Activated naive CD4-positive, alpha-beta T cell treated with anti-CD3 and anti-CD28 coated beads, Interleukin-2, amount 50 U/mL, for 16 hours (primary cell): ENCODE measurements at places on chromosomes 4 and X.

DNA sequence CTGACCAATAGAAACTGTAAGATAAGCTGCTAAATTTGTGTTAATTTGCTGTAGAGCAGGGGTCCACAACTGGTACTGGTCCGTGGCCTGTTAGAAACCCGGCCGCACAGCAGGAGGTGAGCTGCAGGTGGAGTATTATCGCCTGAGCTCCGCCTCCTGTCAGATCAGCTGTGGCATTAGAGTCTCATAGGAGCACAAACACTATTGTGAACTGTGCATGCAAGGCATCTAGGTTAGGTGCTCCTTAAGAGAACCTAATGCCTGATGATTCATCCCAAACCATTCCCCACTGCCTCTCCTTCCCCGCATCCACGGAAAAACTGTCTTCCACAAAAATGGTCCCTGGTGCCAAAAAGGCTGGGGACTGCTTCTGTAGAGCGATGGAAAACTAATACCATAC, 19.7 kb downstream of the FBXW7 start:
- DNase-seq, result no peak

GRCh38 chr4:146333187-146333894, 119.0 kb downstream of the REELD1 start:
- DNase-seq, result peak; percentile 23

DNA sequence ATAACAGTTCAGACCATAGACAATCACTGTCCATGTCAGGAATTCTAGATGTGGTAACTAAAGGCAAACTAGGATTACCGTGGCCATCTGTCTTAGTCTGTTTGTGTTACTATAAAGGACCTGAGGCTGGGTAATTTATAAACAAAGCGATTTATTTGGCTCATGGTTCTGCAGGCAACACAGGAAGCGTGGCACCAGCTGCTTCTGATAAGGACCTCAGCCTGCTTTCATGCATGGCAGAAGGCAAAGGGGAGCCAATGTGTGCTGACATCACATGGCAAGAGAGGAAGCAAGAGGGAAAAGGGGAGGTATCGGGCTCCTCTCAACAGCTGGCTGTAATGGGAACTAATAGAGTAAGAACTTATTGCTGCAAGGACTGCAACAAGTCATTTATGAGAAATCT, 376.7 kb downstream of the GPM6A start:
- DNase-seq, result no peak

DNA sequence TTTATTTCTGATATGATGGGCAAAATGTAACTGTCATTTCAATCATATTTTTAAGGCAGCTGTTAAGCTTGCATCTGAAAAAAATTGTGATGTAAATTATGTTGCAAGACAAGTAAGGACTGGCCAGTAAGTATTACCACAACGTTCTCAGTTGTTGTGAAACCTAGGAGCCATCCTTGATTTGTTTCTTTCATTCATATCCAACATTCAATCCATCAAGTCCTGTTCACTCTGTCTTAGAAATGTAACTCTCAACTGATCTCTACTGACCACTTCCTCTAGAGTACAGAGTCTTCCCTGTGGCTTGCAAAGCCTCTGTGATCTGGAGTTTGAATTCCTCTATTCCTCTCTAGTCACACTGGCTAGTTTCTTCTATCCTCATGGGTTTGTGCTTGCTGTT, 161.4 kb upstream of the MAD2L1 start:
- DNase-seq, result no peak

GRCh38 chrX:151754641-151755215, 20.2 kb downstream of the CNGA2 start:
- no peak for DNase-seq

- DNase-seq, result no peak
These were observed 907 bp upstream of the ATP10D start for GRCh38 chr4:47484168-47484567.

- no peak for DNase-seq
These were observed 759.2 kb downstream of the DMD start for GRCh38 chrX:32451954-32452695.

DNA sequence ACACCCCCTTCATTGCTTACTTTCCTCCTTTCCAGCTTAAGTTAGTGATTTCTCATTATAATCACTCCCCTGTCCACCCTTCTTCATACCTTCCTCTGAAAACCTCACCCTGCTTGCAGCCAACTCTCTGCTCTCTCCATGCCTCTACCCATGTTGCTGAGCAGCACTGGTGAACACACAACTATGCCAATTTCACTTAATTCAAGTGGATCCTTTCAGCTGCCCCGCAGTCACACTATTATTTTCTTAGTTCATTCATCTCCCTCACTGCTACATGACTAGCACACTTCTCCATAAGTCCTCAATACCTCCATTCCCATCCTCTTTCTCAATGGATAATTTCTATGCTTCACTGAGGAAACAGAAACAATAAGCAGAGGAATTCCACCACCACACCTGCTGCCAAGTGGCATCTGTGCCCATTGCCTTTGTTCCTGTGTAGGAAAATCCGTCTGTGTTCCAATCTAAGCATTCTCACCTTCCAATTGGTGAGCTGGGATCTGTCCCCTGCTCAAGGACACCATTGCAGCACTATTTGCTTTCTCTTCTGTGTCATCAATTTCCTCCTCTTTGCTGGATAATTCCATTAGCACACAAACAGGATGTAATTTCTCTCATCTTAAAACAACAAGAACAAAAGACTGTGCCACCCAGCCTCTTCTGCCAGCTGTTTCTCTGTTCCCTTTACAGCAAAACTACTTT, 25.2 kb upstream of the PRSS48 start:
- no peak for DNase-seq

DNA sequence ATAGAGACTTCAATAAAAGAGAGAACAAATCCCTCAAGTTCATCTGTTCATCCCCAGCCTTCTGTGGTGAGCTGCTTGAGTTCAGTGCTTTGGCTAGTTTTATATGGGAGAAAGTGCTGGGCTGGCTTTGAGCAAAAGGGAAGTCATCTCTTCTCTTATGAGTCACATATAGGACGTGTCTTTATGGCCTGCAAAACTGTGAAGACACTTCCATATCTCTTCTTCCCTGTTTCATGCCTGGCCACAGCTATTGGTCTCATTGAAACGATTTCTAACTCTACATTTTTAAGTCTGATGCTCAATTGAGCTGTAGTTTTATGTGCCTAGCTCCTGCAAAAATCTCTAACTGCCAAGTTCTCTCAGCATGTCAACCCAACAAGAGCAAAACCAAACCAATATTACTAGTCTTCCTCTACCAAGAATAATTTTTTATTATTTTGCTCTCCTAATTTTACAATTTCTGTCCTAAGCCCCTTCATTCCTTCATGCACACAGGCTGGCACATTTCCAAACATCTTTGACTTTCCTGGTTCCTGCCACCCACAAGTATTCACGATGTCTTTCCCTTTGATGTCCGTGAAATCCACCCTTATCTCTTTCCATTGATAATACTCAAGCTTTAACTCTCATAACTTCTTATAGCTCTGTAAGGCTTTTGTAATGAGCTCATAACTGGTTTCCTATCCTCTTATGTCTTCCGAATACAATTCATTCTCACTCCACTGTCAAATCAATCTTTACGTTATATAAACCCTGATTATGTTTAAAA, 165.3 kb downstream of the BTC start:
- no peak for DNase-seq

DNA sequence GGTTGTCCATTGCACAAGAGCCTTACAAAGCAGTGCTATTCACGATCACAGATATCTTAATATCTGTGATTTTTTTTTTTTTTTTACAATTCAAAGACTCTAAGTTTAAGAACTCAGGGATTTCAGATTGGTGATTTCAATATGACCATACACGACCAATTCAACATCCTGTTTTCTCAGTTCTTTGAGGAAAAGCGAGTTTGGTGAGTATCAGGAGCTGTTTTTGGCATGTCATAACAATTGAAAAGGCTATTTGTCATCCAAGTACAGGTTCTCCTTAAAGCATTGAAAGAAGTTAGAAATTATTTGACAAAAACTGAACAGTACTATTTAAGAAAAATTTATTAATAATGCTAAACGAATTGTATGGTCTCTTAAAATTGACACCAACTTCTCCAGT, 9.1 kb upstream of the ARHGEF6 start:
- no peak for DNase-seq

GRCh38 chr4:152090543-152090942, 329.7 kb upstream of the GATB start:
- DNase-seq, result peak; percentile 32

DNA sequence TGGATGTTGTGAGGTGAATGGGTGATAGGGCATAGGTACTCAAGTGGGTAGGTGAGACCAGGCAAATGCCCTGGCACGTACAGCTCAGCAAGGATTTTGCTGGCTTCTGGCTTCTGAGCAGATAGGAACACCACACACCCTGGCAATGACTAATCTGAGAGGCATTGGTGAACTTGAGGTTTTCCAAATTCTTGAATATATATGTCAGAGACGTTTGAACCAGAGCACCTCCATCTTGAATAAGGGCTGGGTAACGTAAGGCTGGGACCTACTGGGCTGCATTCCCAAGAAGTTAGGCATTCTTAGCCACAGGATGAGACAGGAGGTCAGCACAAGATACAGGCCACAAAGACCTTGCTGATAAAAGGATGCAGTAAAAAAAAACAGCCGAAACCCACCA, 204.5 kb downstream of the NLGN4X start:
- DNase-seq, result no peak

- no peak for DNase-seq
These were observed 107.6 kb downstream of the DCTD start for GRCh38 chr4:182809417-182810102.

DNA sequence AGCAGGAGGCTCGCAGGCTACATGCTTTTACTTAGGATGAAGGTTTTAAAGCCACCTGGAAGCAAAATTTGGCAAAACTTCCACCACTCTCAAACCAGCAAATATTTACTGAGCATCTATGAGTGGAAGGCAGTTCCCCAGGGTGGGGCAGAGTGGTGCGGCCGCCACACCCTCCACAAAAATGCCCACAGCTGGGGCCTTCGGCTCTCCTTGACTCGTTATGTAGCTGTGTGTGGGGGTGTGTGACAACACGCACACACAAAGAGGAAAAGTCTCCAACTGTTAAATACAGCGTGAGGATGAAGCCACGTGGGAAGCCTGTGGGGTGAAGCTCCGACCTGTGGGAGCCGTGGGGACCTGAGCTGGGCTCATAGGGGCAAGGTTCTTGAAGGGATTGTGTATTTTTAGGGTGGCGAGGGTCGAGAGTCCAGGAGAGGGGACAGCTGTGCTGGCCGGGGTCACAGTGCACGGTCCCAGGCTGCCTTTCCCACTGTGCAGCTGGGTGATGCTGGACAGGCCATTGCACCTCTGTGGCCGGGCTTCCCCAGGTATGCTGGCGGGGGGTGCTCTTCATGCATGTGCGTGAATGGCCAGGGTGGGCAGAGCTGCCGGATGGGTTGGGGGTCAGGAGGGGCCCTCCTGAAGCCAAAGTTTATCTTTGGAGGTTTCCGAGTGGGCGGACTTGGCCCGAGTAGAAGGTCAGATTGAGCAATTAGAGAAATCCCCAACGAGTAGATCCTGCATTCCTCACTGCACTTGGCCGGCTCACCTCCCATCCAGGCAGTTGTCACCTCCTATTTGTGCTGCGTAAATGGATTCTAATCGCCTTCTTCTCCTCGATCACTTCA, 25.4 kb downstream of the SORCS2 start:
- DNase-seq, result no peak

GRCh38 chr4:84753321-84753972, 170.5 kb downstream of the CDS1 start:
- no peak for DNase-seq

GRCh38 chr4:19823781-19824180, 427.9 kb upstream of the SLIT2 start:
- DNase-seq, result no peak

- no peak for DNase-seq
These were observed 135.8 kb downstream of the FAAH2 start for GRCh38 chrX:57422289-57422688.

- no peak for DNase-seq
These were observed 162.3 kb downstream of the CPEB2 start for GRCh38 chr4:15164571-15164970.

- no peak for DNase-seq
These were observed 63.4 kb upstream of the PRRG3 start for GRCh38 chrX:151631822-151632221.

GRCh38 chr4:176830971-176831370, 38.2 kb upstream of the VEGFC start:
- DNase-seq, result no peak

GRCh38 chr4:153571006-153571545, 104.9 kb downstream of the TMEM131L start:
- DNase-seq, result no peak

- DNase-seq, result no peak
These were observed 528.7 kb downstream of the TMA16 start for GRCh38 chr4:164023214-164023613.

DNA sequence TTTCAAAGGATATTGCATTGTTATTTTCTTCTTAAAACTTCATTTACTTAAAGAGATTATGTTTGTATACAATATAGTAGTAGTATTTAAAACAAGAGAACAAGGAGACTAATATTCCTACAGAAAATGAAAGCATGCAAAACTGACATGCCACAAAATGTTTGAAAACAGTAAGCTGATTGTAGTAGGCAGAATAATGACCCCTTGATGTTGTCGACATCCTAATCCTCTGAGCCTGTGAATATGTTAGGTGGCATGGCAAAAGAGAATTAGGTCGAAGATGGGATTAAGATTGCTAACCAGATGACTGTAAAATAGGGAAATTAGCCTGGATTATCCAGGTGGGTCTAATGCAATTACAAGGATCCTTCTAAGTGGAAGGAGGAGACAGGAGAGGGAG, 522.2 kb upstream of the NR3C2 start:
- DNase-seq, result no peak

- DNase-seq, result peak; percentile 49
These were observed 16.8 kb upstream of the NAT8L start for GRCh38 chr4:2042204-2042946.

DNA sequence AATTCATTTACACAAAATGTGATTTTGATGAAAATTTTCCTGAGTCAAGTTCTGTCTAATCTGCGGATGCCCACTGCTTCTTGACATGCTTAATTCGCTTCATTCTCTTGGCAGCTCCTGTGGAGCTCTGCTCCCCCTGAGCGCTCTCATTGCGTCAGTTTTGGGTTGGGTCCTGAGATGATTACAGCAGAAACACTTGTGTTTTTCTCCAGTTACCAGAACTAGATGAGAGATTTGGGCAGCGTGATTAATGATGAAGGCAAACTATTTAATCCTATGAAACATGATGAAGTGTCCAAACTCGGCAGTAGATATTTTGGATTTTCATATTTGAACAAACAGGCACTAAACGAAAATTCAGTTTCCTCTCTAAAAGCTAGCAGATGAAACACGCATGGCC, 4.2 kb upstream of the CXCL1 start:
- DNase-seq, result no peak

DNA sequence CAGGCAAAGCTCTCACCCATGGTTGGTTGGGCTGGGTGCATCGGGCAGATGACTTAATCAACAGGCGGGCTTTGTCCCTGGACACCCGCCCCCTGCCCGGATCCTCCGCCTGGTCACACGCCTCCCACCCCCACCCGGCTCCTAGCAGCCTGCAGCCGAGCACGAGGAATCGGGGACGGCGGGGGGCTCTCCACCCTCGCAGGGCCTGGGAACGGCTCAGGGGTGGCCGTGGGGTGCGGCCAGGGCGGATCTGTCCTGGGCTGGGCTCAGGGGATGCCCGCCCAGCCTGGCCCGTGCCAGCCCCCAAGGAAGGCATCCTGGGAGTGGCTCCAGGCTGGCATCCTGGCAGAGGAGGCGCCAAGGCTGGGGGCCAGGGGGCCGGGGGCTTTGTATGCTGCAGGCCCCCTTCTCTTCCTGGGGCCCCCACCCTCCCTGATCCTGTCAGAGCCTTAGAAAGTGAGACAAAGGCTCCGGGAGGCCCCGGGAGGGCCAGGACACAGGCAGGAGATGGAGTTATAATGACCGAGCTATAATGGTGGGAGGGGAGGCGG, 32.5 kb upstream of the FGFR3 start:
- no peak for DNase-seq

GRCh38 chr4:162700815-162701361, 465.8 kb downstream of the NAF1 start:
- no peak for DNase-seq
